ENCODE measurements at places on chromosomes 16 and 17.

DNA sequence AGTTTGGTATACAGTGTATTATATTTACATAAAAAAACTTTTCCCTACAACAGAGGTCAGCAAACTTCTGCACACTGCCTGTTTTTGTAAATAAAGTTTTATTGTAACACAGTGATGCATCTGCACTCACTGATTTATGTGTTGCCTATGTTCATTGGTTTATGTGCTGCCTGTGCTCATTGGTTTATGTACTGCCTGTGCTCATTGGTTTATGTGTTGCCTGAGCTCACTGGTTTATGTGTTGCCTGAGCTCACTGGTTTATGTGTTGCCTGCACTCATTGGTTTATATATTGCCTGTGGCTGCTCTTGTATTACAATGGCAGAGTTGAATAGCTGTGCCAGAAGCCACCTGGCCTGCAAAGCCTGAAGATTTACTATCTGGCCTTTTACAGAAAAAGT, 81.6 kb downstream of the MYH11 start:
- DNase-seq = no peak

DNA sequence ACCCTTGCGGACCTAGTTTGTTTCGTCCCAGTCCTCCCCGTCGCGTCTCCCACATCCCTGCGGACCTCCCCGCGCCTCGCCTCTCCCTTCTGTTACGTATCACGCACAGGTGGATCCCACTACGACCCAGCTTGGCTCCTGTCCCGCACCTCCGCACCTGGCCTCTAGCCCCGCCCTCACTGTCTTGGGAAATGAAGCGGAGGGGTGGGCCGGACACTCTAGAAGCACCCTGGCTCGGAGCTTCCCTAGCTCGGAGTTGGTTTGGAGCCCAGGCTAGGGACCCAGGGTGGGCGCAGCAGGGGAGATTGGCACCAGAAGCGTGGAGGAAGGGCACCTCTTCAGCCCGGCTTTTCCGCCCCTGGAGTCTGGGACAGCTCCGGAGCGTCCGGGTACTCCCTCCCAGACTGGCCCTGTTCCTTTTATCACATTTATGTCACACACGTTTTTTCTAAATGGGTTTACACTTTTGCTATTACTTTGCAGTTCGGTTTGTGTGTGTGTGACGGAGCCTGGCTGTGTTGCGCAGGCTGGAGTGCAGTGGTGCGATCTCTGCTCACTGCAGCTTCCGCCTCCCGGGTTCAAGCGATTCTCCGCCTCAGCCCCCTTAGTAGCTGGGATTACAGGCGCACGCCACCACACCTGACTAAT, 1.4 kb upstream of the CEMP1 start:
- peak; percentile 60 for DNase-seq

GRCh38 chr17:28343491-28343932, 8.0 kb downstream of the TNFAIP1 start:
- DNase-seq = no peak

DNA sequence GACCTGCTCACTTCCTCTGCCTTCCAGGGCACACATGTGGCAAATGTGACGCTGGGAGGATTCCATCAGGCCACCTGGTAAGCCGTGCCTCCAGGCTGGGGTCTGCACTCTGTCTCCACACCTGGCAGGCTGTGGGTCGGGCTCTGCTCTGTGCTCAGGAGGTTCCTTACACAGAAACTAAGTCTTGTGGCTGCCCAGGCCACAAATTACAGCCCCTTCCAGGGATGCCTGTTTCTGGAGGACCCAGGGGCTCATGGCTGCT, 58.2 kb downstream of the RMI2 start:
- no peak for DNase-seq

GRCh38 chr17:60231234-60231633, 81.5 kb downstream of the CA4 start:
- DNase-seq = no peak

DNA sequence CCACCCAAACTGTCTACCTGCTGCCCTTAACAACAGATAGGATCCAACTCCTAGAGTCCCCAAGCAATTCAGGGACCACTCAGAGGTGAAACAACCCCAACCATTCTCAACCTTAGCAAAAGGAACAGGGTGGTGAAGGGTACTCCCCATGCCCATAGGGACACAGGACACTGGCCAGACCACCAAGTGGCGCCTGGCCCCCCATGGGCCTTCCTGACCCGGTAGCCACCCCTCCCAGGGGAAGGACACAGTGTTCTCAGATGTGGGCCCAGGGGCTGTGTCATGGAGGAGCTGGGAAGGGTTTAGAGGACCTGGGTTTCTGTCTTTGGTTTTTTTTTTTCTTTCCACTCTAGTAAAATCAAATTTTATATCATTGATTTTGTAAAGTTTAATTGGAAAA, 9.7 kb upstream of the SLC25A39 start:
- DNase-seq = no peak

- DNase-seq = no peak
Measured at GRCh38 chr16:24002619-24003018, 166.8 kb downstream of the PRKCB start.

DNA sequence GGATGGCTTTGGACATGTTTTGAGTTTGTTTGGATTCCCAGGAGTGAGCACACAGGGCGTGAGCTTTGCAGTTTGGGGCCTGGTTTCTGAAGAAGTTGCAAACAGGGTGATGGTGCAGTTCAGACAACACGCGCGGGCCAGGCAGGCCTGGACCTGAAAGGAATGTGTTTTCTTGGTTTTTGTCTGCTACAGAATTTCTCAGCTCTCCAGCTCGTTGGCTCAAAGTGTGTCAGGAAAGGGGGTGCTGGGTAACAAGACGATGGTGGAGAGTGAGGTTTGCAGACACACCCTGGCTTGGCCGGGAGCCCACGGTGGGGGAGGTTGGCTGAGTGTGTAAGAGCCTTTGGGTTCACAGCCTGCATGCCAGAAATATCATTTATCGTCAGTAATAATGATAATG, 82.3 kb downstream of the CMIP start:
- DNase-seq = no peak

DNA sequence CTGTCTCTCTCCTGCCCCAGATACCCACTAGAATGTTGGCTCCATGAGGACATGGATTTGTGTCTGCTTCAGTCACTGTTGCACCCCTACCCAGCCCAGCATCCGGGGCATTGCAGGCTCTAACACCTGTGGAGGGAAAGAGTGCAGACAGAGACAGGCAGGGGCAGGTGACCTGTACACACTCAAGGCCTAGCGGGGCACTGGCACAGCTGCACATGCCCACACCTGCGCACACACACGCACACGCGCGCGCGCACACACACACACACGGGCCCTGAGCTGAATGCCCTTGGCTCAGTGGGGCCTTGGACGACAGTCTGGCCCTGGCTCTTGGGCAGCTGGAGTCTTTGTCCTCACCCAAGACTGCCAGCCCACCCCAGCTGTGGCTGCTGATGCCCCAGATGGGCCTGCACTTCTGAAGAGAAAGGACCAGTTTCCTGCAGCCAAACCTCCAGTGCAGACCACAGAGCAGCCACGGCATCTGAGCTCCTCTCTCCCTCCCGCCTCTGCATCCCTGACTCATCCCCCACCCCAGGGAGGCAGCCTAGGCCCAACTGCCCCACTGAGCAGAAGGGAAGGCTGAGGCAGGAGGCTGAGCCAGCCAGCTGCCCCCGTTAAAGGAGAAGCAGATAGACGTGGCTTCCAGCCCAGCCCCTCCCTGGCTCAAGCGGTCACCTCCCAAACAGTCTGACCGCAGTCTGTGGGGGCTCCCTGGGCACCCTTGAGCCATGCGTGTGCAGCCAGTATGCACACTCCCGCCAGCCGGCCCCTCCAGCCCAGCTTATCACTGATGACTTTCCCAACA, 12.3 kb upstream of the RAI1 start:
- no peak for DNase-seq

GRCh38 chr17:17514993-17515933, 19.1 kb upstream of the RASD1 start:
- DNase-seq = no peak

DNA sequence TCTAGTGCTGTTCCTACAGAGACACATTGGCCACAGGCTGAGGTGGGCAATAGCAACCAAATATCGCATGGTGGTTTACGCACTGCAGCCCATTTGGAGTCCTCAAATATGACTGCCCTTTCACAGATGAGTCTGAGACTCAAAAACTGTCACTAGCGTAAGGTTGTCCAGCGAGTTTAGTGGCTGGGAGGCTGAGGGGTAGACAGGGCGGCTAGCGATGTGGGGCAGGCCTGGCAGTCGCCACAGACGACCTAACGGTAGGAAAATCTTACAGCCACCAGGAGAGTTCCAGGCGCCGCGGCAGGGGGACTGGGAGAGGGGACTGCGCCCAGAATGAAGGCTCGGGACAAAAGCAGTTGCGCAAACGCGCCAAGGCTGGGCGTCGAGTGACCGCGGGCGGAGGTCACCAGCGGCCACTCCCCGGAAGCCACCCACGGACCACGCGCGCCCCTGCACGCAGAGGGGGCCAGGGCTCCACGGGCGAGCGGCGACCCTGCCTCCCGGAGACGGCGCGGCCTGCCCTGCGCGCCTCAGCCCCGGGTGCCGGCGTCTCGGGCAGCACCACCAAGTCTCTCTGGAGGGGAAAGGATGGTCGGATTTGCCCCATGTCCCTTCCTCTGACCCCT, 699 bp upstream of the MAP1LC3B start:
- DNase-seq = no peak

- no peak for DNase-seq
Measured at GRCh38 chr16:7482032-7482431, 149.4 kb downstream of the RBFOX1 start.

GRCh38 chr16:80846680-80847079, 42.3 kb upstream of the CDYL2 start:
- no peak for DNase-seq

- no peak for DNase-seq
Measured at GRCh38 chr16:10978871-10979446, 34.6 kb downstream of the CLEC16A start.

GRCh38 chr16:80058214-80058613, 457.7 kb upstream of the MAF start:
- no peak for DNase-seq

- DNase-seq = no peak
Measured at GRCh38 chr16:67702130-67702529, 17.0 kb downstream of the GFOD2 start.

GRCh38 chr17:48769009-48769675, 40.6 kb upstream of the HOXB13 start:
- DNase-seq = no peak

DNA sequence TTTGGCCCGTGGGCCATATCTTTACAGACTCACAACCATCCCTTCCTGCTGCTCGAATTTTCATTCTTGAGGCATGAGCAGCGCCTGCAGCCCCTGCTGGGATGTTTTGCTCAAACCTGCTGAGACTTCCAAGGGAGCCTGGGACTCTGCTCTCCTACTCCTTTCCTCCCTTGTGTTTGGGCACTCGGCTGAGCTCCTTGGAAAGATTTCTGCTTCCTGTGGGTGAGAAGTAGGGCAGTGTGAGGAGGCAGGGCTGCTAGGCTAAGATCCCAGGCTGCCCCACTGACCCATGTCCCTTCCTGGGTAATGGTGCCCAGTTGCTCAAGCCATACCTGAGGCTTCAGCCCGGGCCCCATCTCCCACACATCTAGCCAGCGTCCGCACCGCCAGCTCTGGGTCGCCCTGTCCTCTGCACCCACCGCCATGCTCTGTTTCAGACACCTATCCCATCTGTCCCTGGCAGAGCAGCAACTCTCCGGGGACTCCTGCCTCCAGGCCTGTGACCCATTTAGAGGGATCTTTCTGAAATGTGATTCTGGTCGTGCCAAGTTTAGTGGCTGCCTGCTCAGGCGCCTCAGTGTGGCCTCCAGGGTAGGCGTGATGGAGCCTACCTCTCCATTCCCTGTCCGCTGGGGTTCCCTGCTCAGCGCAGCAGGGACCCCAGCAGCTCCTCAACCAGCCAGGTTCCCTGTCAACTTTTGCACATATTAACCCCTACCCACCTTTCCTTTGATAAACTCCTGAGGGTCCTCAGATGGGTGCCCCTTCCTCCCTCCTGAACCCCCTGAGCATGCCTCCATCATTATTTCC, 190.1 kb downstream of the CCDC182 start:
- DNase-seq = no peak

DNA sequence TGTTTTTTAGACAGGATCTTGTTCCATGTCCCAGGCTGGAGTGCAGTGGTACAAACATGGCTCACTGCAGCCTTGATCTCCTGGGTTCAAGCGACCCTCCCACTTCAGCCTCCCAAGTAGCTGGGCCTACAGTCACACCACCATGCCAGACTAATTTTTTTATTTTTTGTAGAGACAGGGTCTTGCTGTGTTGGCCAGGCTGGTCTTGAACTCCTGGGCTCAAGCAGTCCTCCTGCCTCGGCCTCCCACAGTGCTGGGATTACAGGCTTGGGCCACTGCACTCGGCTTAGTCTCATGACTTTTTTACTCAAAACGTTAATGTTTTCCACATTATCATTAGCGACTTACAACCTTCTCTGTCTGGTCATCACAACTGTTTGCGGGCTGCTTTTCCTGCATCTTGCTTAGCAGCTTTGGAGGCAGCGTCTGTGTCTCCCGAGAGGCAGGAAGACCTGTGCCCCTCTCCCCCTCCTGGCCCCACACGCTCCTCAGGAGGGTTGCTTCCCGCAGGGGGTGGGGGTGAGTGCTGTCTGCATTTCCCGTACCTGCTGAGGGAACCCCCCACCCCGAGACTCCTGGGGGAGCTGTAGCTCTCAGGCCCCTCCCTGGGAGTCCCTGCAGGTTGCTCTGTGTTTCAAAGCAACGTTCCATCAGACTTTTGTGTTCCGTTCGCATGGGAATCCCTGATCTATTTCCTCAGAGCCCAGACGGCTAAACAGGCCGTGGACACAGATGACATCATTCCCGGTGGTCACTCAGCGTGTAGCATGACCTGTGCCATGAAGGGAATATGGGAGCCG, 52.6 kb downstream of the PGS1 start:
- no peak for DNase-seq

DNA sequence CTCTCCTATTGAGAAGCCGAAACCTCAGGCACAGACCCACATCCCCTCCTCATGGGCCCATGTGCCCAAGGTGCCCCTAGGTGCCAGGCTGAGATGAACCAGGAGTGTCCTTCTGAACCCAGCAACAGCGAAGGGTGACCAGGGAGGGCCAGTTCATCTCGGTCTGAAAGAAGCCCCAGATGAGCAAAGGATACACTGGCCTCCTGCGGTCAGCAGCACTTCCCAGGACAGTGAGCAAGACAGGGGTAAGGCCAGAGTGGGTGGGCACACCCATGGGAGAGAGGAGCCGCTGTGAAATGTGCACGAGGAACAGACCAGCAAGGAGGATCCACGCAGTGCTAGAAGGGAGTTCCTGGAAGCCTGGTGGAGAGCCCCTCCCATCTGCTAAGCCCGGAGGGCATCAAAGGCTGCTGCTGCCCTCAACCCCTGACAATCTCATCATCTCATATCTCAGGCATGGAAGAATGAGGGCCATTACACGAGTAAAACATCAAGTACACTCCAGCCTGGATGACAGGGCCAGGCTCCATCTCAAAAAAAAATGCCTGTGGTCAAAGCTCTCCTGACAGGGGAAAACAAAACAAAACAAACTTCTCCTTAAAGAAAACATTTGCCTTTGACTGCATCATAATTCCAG, 3.3 kb upstream of the HBZ start:
- DNase-seq = no peak

Measured in left kidney (tissue), 8 donors.